Activated T-cell treated with anti-CD3 and anti-CD28 coated beads, Interleukin-2, amount 50 U/mL, for 48 hours (primary cell): ENCODE measurements at places on chromosomes 2 and 18.

- no peak for DNase-seq
These were observed 50.1 kb downstream of the TIMM21 start for GRCh38 chr18:74198453-74198852.

DNA sequence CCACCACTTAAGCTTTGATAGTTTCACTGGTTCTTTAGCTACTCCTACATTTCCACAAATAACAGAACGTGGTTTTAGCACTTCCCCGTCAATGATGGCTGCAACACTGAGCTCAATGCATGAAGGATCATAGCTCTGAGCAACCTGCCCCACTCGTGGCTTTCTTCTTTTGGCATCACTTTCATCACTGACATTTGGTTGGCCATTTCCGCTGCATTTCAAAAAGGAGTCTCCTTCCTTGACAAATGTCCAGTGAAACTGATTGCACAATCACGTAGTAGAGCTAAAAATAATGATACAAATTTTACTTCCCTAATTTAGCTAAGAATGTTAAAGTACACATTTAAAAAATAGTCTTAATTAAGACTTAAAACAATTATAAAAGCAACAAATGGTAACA lies 205.2 kb upstream of the HDAC4 start:
- DNase-seq = no peak

GRCh38 chr2:167264380-167264779 lies 376.1 kb downstream of the XIRP2 start:
- DNase-seq = no peak

- DNase-seq = no peak
These were observed 316.5 kb downstream of the CCDC178 start for GRCh38 chr18:33123862-33124518.

DNA sequence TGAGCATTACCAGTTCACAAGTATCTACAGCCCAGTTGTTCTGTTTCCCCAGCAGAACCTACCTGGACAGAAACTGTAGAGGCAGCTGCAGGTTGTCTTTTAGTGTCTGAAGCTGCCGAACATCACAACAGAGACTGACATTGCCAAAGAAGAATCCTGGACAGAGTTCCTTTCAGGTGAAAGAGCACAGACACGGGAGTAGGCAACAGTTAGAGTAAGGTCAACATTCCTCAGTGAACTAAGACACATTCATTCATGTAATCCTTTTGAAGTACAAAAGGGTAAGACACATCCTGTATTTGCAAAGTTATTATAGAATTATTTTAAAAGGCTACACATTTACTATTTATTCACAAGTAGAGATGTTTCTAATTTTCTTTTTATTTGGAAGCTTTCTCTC lies 14.3 kb downstream of the NPC1 start:
- DNase-seq = no peak

- no peak for DNase-seq
These were observed 47.1 kb downstream of the LAMA1 start for GRCh38 chr18:7070466-7070865.

GRCh38 chr2:32976409-32977063 lies 29.8 kb downstream of the LTBP1 start:
- no peak for DNase-seq

DNA sequence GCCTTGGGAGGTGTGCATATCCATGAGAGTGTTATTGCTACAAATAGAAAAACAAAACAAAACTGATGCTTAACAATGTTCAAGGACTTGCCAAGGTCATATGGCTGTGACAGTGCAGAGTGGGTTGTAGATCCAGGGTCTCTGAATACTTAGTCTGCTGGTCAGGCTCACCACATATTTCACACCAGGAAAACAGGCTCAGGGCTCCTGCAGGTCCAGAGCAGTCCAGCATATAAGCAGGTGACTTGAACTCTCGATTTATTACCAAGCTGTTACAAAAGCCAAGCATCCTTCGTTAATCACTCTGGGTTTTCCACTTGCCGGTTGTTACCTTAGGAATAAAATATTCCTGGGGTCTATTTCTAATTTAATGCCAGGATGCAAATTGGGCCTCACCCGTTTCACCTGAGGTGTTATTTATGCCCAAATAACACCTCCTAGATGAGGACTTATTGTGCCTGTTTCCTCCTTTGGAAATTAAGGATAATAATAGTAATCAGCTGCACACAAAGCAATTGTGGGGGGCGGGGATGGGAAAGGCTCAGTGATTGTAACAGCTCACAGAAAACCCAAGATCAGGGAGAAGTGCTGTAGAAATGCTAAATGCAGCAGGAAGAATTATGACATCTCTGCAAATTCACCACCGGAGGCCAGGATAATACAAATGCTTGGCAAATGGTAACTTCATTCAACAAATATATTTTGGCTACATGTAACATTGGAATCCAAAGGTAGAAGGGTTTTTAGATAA lies 72.9 kb downstream of the TMEM182 start:
- no peak for DNase-seq

- DNase-seq = no peak
These were observed 1494.6 kb upstream of the DDX18 start for GRCh38 chr2:116319935-116320334.

- DNase-seq = no peak
These were observed 28.6 kb upstream of the PPP4R1 start for GRCh38 chr18:9642799-9643462.

GRCh38 chr2:170121689-170122088 lies 56.3 kb upstream of the MYO3B start:
- DNase-seq = no peak

- DNase-seq = no peak
These were observed 67.9 kb downstream of the ANKRD44 start for GRCh38 chr2:197242719-197243118.

DNA sequence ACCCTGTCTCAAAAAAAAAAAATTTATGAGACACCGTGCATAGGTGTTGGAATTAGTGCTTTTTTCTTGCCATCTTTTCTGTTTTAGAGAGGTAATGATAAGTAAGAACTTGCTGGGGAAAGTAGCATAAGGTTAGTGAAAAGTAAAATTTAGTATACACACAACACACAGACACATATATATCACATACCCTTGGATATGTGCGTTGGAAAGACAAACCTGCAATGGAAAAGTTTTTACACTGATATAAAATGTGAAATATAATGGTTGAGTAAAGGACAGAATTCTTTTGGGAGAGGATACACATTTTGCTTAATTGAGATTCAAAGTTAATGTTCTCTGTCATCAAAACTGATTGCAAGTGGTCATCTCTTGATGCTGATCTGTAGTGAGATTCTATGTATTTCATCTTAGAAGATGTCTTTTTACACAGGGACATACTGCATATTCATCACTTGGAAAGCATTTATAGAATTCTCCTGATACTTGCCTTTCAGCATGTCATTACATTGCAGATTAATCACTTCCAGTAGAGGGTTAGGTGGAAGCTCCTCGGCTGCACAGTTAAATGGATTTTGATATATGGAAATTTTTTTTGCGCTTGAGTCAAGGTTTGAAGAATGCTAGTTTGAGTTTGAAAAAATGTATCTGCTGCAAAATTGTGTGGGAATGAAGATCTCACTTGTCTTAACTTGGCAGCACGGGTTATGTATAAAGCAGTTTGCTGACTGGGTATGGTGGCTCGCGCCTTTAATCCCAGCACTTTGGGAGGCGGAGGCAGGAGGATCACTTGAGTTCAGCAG lies 13.5 kb downstream of the PPP1CB start:
- no peak for DNase-seq

DNA sequence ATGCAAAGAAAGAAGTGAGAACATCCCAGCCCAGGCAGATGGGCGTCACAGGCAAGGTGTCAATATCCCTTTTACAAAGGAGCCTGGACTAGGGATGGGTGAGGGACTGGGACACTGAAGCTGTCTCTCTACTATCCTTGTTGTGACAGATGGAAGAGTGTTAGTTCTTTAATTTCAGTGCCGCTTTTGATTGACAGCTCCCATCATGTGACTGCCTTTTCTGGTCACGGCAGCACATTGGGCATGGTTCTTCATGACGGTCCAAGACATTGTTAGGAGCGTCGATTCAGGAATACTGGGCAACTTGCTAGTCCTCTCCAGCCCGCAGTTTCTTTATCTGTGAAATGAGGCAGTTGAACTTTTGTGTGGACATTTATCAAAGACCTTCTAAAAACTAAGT lies 42.4 kb upstream of the KIF5C start:
- no peak for DNase-seq

DNA sequence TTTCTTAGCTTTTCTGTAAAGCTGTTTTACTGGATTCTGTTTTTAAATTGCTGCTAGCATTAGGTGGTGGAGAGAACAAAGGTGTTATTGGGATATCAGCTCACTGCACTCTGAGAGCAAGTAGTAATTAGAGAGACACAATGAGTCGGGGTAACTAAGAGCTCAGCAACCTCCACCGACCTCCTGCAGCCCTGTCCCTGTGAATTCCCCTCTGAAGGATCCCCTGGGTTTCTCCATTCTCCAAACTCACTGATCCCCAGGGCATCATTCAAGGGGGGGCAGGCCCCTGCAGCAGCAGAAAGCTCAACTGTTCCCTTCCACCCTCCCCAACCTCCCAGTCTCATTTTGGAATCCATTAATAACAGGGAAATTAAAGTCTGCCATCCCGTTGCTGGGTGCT lies 73.0 kb downstream of the MTCL1 start:
- DNase-seq = no peak

DNA sequence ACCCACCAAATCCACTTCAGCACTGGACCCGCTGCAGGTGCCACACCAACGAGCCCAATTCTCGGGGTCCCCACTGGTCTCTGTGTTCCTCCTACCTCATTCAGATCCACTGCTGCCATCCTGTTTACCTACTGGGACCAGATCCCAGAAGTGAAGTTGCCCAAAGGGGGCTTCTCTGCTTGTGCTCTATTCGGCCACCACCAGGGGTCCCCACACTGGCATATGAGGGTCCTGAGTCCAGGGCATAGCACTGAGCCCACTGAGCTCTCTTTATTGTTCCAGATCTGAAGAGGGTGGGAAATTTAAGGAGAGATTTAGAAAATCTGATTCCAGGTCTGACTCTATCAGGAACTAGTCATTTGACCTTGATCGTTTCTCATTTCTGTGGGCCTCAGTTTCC lies 2.4 kb downstream of the GPR45 start:
- no peak for DNase-seq

DNA sequence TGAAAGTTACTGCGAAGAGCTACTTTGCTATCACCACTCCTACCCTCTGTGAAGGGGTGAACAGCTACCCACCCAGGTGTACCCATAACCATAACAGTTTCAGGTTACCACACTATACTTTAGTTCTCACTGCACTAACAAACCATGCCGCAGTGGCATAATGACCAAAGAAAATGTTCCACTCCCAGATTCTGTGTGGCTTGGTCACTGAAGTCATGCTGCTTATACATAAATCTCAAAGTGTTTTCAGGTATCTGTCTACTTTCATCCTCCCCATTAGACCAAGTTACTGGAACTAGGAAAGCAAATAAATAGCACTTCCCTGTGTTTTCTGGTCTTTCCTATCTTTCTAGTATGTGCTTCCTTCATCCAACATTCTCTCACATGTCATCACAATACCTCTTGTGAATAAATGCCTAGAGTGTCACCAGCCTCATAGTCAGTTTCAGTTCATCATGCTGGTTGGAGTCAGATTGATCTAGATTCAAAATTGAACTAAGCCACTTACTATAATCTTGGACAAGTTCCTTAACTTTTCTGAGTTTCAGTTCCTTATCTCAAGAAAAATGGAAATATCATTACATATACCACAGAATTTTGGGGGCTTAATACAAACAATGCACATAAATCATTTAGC lies 293.6 kb downstream of the FSIP2 start:
- no peak for DNase-seq

GRCh38 chr2:171347591-171348032 lies 86.2 kb downstream of the METTL8 start:
- no peak for DNase-seq

GRCh38 chr2:206361407-206362045 lies 81.8 kb upstream of the ADAM23 start:
- DNase-seq = peak; percentile 48

DNA sequence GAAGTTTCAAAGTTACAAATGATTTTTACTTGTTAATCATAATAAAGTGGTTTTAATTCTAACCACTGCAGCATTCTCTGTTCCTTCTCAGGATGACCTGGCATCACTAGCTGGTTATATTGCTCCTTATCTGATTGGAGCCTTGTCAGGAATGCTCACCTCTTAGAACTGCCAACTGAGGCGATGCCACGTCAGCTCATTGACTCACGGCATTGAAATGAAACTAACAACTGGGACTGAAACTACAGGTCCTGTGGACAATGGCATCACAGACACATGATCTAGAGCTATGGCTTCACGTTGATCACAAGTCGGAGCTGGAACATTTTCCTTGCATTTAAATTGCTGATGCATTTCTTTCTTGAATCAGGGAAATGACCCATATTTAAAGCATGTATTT lies 54.9 kb upstream of the MAP2 start:
- no peak for DNase-seq

- DNase-seq = no peak
These were observed 10.1 kb downstream of the ATAD2B start for GRCh38 chr2:23916727-23917405.

GRCh38 chr18:3479978-3480509 lies 30.1 kb downstream of the TGIF1 start:
- no peak for DNase-seq

DNA sequence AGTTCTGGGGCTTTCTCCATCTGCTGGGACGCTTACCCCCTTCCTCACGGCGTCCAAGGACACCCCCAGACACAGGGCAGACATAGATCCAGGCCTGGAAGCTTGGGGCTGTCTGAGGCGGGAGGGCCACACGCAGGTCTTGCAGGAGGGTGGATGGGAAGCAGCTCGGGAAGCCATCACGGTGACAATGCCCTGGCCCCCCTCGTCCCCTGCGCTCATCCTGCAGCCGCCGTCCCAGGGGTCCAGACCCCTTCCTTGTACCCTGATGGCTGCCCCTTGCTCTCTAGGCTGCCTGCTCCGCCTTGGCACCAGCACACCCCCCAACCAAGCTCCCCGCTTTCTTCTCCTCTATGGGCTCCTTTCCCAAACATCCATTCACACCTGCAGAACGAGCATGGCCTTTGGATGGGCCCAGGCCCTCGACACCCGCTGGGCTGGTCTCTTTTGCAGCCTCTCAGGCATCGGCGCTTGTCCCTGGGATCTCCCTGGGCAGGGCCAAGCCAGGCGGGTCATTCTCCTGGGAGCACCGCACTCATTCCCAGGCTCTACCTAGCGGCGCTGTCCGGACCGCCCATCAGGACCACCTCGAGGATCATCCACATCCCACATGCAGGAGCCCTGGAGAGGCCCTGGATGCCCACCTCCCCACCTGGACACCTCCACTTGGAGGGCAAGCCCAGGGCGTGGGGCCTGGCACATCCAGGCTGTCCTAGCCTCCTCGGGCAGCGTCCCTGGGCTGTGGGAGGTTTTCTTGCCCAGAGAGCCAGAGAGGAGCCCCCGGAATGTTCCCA lies 274.9 kb downstream of the NDUFA10 start:
- DNase-seq = no peak

DNA sequence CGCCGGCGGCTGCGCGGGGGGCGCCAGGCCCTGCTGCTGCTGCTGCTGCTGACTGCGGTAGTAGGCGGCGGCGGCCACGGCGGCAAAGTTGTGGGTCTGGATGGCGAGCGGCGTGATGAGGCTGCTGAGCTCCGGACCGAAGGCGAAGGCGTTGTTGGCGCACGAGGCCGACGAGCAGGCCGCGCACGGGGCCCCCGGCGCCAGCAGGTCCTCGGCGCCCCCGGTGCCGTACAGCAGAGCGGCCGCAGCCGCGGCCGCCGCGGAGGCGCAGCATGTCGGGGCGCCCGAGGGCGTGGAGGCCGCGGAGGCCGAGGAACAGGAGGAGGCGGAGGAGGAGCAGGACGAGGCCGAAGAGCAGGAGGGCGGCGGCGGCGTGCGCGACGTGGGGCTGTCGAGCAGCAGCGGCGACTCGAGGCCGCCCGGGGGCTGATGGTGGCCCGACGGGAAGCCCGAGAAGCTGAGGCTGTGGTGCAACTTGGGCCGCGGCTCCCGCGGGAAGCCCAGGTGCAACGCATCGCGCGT lies 1.8 kb downstream of the ZFP36L2 start:
- no peak for DNase-seq

- no peak for DNase-seq
These were observed 55.1 kb downstream of the ATP8B1 start for GRCh38 chr18:57747809-57748680.
